ENCODE measurements at places on chromosomes 6 and 20.

- DNase-seq = no peak
Observed at GRCh38 chr6:160247457-160247883, 11.2 kb downstream of the SLC22A2 start.

GRCh38 chr20:20939006-20939405 lies 167.2 kb downstream of the LINC00237 start:
- no peak for DNase-seq

GRCh38 chr6:54097753-54098152 lies 13.5 kb upstream of the MLIP start:
- no peak for DNase-seq

- no peak for DNase-seq
Observed at GRCh38 chr6:106225581-106225980, 100.0 kb downstream of the ATG5 start.

GRCh38 chr6:151338651-151339200 lies 52.6 kb downstream of the ZBTB2 start:
- DNase-seq = no peak

DNA sequence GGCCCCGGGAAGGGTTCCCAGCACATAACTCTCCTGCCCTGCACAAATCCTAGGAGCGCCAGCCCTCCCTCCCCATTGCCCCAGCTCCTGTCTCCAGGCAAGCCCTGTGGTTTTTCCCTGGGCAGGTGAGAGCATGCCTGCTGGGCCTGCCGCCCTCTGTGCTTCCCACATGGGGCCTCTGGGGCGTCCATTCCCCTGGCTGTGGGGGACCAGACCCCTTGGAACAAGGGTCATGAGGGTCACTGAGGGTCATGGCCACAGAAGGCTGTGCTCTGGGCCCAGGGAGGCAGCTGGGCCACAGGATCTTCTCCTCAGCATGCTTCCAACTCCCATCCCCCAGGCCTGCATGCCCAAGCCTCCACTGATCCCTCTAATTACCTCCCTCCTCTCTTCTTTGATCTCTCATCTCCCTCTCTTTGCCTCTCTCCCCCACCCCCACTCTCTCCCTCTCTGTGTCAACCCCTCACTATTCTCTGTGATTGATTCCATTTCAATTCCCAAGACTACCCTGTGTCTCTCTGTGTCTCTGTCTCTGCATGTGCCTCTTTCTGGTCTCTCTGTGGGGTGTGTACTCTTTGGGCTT lies 6.1 kb downstream of the MDFI start:
- DNase-seq = no peak

GRCh38 chr6:29519291-29520010 lies 31.7 kb upstream of the MAS1L start:
- DNase-seq = no peak

- no peak for DNase-seq
Observed at GRCh38 chr20:59561228-59561605, 43.1 kb upstream of the PHACTR3 start.

GRCh38 chr6:41494212-41495110 lies 51.7 kb upstream of the FOXP4 start:
- DNase-seq = no peak

- no peak for DNase-seq
Observed at GRCh38 chr6:107418118-107418517, 41.2 kb downstream of the PDSS2 start.

GRCh38 chr20:19367591-19367990 lies 155.1 kb downstream of the SLC24A3 start:
- no peak for DNase-seq

DNA sequence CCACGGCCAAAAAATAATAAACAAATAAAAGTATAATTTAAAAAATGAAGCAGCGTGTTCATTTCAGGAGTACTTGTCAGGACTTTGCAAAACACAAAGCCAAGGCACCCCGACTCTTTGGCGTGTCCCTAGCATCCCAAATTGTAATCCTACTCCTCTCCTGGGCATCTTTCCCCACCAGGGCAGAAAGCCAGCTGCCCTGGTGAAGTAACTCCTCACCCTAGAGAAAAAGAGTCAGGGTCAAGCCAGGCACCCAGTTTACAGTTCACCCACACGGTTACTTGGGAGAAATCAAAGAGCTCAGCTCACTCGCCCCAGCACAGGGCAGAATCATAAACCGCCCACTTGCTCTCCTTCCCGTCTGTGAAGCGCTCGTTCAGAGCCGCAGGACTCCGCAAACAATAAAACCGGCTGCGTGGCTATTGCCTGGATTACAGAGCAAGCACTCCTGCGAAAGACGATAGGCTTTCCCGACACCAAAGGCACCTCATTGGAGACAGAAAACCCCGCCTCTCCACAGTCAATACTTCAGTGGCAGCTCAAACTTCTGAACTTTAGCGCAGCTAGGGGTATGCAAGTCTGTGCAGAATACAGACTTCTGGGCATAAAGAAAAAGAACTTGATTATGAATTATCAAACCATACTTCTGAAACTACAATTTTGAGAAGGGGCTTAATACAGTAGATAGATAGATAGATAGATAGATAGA lies 73.0 kb upstream of the NHSL1 start:
- DNase-seq = no peak

DNA sequence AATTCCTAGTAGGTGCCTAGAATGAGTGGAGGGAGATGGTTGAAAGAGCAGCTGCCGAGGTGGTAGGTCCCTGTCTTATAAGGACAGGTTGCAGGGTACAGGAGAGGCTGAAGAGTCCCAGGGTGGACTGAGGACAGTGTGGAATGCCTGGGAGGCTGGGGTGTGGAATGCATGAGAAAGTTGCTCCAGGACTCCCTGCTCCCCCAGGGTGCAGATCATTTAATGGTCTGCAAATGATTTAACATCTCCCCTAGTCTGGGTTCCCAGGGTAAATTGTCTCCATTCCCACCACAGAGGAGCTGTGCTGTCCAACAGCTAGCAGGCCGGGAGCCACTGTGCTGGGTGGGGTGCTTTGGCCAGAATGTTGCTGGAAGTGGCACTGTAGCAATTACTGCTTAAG lies 76.0 kb downstream of the CD83 start:
- DNase-seq = no peak

- no peak for DNase-seq
Observed at GRCh38 chr6:116380346-116380745, 9.6 kb downstream of the DSE start.

DNA sequence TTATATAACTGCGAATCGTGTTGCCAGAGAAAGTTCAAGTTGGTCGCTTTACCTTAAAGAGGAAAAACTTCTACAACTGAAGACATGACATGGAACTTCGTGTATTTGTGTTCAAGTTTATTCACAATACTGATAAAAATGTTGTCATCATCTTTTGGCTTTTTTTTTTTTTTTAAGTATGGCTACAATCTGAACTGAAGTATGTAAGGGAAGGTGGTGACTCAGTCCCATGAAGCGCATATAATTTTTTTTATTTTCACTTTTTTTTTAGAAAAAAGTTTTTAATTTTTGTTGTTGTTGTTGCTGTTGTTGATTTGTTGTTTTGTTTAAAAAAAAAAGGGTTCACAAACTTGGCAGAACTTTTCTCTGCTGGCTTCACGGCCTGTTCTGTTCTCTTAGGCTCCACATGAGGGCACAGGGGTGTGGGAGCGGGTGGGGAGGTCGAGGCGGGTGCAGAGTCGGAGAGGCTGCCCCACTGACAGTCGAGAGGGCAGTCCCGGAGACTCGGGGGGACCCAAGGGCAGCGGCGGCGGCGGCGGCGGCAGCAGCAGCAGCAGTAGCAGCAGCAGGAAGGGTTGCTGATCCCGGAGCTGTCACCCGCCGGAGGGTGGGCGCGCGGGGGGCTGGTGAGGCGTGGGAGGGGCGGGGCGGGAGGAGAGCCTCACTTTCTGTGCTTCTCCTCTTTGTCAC lies 17.0 kb downstream of the TFAP2A start:
- DNase-seq = no peak

- DNase-seq = no peak
Observed at GRCh38 chr6:53436526-53437303, 88.0 kb upstream of the ELOVL5 start.

- DNase-seq = no peak
Observed at GRCh38 chr6:83917001-83917400, 57.5 kb downstream of the CYB5R4 start.

DNA sequence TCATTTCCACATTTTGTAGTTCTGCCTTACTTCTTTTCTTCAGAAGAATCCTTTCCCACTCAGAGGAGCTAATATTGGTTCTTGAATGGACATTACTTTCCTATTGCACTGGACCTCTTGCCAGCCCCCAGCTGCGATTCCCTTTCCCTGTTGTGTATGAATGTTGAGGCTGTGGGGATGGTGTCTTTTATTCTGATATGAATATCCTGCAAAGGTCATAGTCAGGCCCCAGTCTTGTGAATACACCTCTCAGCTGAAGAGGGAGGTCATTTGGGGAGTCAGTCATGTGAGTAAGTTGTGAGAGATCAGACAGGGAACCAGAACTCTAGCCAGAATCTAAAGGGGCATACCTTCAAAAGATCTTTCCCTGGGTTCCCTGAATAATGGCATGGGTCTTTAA lies 32.6 kb upstream of the OSTM1 start:
- no peak for DNase-seq

DNA sequence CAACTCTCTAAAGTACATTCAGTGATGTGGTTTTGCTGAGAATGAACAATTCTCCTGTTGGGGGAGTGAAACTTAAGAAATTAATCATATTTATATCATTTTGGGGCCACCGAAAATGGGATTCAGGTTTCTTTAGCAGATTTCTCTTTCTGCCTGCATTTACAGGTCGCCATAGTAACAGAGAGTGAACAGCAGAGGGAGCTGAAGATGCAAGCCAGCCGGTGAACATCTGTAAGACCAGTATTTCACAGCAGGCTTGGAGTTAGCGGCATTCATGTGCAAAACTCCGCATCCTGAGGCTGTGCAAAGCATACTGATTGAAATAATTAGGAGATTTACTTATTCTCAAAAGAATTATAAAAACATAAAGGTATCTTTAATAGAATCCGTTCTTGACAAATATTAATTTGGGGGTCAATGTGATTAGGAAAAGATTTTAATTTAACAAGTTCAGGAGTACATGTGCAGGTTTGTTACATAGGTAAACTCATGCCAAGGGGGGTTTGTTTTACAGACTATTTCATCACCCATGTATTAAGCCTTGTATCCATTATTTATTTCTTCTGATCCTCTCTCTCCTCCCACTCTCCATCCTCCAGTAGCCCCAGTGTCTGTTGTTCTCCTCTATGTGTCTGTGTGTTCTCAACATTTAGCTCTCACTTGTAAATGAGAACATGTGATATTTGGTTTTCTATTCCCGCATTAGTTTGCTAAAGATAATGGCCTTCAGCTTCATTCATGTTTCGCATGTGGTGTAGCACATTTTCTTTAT lies 17.8 kb upstream of the HSF2 start:
- DNase-seq = no peak

DNA sequence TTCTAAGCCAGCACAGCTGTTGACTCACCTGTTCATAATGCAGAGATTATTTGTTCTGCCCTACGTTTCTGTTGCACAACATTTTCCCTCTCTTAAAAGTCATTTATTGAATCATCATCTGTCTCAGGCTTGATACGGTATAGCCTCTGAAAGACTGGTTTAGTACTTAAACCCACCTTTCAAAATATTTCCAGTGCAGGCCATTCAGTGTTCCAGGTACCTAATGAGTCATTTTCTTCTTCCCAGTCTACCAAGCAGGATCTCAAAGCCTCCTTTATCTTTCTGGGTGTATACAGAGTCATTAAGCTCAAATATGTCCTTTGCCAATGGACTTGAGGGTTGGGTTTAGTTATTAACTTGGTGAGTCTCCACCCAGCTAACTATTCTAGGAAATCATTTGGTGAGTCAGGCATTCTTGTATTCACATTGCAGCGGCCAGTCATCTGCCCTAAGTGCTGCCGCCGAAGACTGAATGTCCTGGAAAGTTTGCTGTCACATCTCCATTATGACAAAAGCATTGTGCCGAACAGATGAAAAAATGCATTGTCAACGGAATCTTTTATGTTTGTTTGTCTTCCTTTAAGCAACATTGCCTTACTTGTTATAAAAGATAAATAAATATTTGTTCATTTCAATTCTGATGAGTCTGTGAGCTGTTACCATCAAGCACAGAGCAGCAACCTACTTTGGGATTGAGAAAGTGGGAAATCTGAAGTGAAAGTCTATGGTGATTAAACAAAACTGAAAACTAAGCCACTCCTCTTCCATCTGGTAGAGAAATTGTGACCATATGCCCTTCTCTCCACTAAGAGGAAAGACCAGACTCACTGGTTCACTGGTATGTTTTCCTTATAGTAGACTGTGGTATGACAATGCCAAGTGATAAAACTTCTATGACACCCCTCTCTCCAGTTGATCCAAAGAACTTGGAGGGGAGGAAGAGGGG lies 14.3 kb upstream of the FAM135A start:
- no peak for DNase-seq

DNA sequence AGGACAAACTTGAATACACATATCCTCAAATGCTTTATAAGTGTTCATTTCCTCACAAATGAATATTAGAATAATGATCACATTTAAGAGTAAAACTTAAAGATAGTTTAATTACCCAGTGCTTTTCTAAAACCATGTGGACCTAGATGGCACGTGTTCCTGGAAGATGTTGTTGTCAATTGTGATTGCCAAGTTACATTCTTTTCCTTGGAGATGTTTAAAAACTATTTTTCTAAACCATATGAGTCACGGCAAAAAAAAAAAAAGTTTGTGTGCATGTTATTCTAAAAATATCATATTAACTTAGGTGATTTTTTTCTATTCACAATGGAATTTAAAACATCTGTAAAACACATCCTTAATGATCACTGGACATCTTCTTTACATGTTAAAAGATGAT lies 51.1 kb downstream of the RCAN2 start:
- no peak for DNase-seq

GRCh38 chr6:19837511-19838441 lies 606 bp downstream of the ID4 start:
- DNase-seq = no peak

DNA sequence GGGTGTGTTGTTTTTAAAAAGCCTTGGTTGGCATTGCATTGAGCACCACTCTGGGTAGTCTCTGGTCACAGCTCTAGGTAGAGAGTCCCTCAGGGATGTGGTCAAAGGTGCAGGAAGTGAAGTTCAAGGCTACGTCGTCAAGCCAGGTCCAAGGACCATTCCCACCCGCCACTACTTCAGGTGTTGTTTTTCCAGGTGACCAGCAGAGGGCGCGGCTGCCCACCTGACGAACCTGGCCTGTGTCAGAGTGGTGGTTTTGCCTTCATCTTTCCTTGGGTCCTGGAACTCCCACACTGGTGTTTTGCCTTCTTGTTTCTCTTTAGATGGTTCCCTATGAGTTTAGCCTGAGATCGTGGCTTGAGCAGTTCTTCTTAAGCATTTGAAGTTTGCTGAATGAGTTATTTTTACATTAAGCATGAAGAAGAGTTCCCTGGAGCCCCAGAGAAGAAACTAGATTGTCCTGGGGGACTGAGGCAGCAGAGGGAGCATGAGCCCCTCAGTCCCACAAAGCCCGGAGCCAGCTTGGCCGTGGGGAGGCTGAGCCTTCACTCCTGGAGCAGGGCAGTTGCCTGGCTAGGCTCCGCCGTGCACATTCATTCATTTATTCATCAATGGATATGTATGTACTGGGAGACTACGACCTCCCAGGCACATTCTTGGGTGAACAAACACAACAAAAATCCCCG lies 5.6 kb upstream of the PHACTR3 start:
- DNase-seq = peak; percentile 58
